ENCODE measurements at places on chromosomes 5 and 9. TPM values are rescaled to one million over a fixed set of nuclear protein-coding genes. Genes with fewer than 3 reads are reported as not detected.

The GPX3 gene
- total RNA-seq = 18.6 TPM

The CD14 gene
- 3.3 TPM for total RNA-seq

The NTRK2 gene
- 2.3 TPM for total RNA-seq

The LSM11 gene
- total RNA-seq = 4.8 TPM

The MAP1B gene
- total RNA-seq = 501 TPM

The MROH2B gene
- total RNA-seq = not detected

The OR1J2 gene
- not detected for total RNA-seq

All from regular cardiac myocyte (primary cell).